ENCODE measurements at places on chromosomes 3 and 15.

DNA sequence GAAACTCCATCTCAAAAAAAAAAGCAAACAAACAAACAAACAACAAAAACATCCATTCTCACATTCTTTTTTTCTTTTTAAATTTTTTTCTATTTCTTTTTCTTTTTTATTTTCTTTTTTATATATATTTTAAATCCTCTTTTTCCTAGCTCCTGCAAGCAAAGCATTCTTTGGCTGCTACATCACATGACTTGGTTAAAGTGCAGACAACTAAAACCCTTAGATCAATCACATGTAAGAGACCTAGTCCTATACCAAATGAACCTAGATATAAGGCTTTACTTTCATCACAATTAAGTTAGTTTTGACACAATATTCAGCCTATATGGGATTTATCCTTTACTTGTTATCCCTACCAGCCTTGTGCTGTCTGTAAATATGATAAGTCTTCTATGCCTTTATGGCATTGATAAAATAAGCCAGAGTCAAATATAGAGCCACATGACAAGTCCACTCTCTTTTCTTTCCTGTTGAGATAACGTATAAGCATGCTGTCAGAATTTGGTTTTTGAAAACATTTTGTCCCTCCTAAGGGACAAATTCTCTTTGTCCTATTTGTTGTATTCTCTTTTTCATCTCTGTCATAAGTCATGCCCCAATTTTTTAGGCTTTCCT, 11.3 kb downstream of the UBR1 start:
- no peak for DNase-seq

GRCh38 chr15:49320351-49320750, 102.7 kb upstream of the FGF7 start:
- DNase-seq = no peak

DNA sequence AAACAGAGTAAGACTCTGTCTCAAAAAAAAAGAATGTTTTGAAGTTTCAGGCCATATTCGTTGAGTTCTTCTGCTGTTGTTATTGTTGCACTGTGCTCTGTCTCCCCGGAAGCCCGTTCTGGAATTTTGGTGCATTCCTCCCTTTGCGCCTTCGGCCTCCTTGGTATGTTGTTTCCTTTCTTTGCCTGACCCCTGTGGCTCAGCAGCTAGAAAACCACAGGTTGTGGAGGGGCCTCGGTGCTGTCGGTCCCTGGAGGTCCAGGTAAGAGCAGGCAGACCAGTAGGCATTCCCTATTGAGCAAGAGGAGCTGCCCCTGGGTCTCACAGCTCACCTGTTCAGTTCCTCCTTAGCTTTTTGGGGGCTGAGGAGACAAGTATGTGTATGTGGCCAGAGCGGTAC, 51.0 kb upstream of the DLG1 start:
- DNase-seq = no peak

- DNase-seq = no peak
Measured at GRCh38 chr3:134619884-134620445, 30.9 kb downstream of the KY start.

DNA sequence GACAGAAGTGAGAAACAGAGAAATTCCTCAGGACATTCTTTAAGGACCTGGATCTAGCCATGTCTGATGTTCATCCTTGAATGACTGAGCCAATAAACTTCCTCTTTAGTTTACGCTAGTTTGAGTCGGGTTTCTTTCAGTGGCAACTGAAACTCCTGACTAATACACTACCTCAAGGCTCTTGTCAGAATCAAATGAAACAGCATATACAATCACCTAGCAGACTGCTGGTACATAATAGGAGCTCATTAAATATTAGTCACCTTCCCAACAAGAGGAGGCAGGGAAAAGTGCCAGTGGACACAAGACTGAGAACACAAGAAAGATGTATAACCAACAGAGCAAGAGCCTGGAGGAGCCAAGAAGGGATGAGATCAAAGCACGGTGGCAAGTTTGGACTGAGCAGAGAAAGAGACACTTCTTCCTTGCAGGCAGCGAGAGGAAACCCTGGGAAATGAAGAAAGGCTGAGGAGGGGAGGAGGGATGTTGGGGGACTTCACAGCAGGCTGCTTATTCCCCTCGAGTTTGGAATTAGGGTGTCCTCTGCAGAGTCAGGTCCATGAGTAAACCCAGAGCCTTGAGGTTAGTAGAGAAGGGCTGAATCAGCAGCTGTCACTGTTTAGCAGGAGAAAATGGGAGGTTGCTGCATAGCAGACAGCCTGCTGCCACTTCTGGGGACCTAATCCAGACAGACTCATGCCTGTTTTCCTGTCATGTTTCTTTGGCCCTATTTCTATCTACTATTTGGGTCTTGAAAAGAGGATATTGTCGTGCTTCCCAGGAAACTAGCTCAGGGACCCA, 73.3 kb downstream of the MRPL46 start:
- DNase-seq = no peak

- peak; percentile 50 for DNase-seq
Measured at GRCh38 chr3:123258811-123259420, 57.2 kb downstream of the SEC22A start.

DNA sequence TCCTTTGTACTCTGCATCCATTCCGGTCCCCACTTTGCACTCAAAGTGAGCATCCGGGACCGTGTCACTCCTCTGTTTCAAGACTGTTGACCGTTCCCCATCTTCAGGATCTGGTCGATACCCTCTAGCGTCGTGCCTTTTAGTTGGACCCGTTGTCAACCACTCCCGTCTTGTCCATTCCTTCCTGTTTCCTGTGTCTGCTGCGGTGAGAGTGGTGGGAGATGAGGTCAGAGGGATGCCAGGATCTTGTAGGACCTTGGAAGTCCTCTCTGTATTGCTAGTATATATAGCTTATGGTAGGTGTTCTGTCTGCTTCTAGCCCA, 624 bp downstream of the BRK1 start:
- no peak for DNase-seq

- no peak for DNase-seq
Measured at GRCh38 chr3:106119614-106120082, 250.8 kb upstream of the CBLB start.

GRCh38 chr3:14949126-14949525, 1.7 kb downstream of the NR2C2 start:
- no peak for DNase-seq

- no peak for DNase-seq
Measured at GRCh38 chr3:118778201-118778600, 256.4 kb downstream of the IGSF11 start.

DNA sequence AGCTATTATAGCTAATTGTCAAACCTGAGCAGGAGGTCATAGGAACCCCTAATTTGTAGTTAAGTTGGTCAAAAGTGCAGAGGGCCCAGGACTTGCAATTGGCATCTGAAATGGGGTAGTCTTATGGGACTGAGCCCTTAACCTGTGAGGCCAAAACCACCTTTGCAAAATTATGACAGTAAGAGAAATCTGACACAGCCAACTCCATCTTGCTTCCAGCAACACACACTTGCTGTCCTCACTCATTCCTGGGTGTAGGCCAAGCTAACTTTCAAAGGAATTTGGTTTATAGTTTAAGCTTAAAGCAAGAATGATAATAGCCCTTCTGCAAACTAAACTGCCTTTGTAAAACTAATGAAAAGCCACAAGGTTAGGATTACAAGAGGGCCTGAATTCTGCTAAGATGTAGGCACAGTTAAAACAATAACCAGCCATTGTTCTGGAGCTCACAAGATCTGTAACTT, 57.6 kb upstream of the FRMD4B start:
- no peak for DNase-seq

GRCh38 chr3:160948273-160948672, 156.9 kb downstream of the B3GALNT1 start:
- DNase-seq = no peak

- DNase-seq = no peak
Measured at GRCh38 chr3:76308541-76308940, 523.2 kb upstream of the ZNF717 start.

GRCh38 chr3:13188975-13189374, 115.7 kb upstream of the IQSEC1 start:
- no peak for DNase-seq

DNA sequence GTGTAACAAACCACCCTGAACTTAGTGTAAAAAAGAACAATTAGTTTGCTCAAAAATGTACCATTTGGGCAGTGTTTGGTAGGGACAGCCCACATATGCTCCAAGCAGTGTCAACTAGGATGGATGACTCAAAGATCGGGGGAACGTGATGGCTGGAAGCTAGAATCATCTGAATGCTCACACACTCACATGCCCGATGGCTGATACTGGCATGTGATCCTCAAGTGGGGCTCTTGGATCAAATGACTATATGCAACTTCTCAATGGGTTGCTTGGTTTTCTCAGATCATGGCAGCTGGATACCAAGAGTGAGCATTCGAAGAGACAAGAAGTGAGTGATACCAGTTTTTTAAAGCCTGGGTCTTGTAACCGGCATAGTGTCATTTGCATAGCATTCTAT, 335.9 kb upstream of the KCNMB2 start:
- no peak for DNase-seq

DNA sequence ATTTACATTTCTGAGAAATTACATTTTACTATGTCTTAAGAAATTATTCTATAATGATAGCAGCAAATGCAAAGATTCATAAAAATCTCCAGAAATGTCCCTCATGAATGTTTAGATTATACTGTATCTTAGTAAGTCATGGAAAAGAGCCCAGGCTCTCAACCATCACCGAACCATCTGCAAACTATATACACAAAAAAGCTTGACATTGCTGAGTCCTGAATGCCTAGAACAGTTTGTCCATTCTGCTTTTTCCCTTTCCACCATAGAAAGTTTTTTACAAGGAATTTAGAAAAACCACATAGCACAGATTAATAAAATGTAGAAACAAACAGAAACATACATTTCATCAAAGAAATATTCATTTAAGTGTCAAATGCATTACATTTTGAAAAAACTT, 83.6 kb downstream of the MYO9A start:
- DNase-seq = no peak

DNA sequence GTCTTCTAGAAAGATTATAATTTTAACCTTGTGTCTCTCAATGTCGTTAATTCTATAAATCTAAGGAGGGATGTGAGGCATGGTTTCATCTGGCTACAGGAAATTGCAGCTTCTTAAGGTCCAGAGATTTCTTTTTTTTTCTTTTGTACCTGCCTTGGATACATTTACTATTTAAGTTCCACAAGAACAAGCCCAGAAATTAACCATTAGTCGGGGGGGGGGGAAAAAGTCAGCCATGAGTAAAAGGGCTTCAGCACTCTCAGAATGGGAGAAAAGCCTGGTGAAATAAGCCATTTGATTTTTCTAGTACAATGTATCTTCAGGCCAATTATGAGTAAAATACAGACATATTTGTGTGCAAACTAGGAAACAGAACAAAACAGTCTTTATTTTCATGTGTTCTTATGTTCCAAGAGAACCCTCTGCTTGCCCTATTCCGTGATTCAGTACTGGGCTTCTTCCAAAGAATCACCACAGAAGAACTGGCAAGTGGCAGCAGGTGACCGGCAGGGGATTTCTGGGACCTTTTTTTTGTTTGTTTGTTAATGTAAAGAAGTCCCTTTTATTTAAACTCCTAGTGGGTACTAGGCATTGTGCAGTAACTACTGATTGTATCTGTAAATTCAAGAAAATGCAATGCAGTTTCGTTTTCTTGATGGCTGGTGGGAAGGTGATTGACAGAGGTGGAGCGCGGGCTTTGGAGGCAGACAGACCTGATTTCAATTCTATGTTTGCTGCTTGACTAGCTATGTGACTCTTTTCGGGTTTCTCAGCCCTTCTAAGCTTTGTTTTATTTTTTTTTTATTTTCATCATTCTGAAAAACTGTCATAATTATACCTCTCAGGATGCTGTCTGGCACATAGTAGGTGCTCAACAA, 82.5 kb downstream of the PEX5L start:
- no peak for DNase-seq

DNA sequence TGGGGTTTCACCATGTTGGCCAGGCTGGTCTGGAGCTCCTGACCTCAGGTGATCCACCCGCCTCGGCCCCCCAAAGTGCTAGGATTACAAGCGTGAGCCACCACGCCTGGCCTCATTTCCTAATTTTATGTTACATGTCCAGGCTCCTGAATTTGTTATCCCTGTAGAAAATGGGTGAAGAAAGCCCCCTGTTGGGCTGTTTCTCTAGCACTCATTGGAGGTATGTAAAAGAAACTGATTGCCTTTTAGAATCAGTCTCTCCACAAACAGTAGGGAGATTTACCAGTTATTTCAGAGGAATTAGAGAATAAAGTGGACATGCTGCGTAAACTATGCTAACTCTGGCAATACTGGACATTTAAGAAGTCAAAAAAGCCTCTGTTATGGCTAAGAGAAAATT, 364.1 kb upstream of the TBL1XR1 start:
- DNase-seq = no peak

DNA sequence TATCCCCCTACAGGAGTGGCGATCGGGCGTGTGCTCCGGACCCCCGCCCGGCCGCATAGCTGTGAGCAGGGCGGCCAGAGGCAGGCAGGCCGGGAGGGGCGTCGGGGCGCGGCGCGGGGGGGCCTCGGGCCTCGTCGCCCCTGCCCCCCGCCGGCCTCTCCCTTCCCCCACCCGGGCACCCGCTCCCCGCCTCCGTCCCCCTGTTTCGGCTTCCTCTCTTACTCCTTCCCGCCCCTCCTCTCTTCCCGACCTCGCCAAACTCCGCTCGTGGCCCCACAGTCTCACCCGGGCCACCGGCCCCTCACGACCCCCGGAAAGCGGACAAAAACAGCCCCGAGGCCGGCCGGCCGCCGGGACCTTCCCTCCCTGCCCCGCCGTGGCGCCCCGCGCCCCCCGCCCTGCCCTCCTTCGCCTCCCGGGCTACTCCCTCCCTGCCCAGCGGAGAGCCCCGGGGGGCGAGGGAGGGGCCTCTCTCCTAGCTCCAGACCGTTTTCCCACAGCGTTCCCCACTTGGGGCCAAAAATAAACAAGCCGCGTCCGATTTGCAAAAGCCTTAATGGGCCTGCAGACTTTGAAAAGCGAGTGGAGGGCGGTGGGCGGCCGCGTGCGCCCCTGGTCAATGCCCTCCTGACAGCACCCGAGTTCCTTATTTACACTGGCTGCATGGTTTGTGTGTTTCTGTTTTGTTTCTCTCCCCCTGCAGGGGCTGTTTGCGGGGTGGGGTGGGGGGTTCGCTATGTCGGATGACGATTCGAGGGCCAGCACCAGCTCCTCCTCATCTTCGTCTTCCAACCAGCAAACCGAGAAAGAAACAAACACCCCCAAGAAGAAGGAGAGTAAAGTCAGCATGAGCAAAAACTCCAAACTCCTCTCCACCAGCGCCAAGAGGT, 1.0 kb downstream of the UBE2E1 start:
- no peak for DNase-seq

DNA sequence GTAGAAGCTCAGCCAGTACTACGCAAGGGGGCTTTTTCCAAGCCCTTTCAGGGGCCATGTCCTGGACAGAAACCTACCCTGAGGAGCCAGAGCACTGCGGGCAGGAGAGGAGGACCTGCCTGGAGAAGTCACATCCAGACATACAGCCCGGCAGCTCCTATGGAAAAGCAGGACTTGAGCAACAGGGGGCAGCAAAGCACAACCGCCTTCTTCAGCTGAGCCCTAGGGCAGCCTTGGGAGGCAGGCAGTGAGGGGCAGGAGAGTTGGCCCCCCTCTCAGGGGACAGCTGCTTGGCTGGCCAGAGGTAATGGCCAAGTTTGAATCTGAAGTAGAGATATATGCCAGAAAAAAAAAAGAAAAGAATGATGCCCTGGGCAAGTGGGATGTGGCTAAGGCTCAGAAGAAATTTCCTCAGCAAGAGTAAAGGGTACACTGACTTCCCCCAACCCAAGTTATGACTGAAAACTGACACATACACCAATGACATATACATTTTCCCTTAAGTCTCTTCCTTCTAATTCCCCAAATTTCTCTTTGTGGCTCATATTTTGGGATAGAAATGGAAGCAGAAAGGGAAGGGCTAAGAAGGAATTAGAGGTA, 56.9 kb downstream of the CYP19A1 start:
- DNase-seq = no peak

Data from LNCaP clone FGC (cell line).